B cell (primary cell): ENCODE measurements at places on chromosomes 16 and 17. TPM values are rescaled to one million over a fixed set of nuclear protein-coding genes. Genes with fewer than 3 reads are reported as not detected.

Gene MAF
- total RNA-seq: 0.15 and 0.30 TPM in 2 replicates

Gene SLC4A1
- total RNA-seq: 0.22 and 1.9 TPM in 2 replicates

GRCh38 chr17:79991140-79991923 is 44.3 kb downstream of the TBC1D16 start:
- peak overlapping the region; percentile 58 for H3K4me3 ChIP-seq
- no peaks in the 10 kb centered on the region for H3K27me3 ChIP-seq
- DNase-seq: peak; percentile 83
- H3K4me1 ChIP-seq: peaks cover 31% of the 10 kb centered on the region
- no peak overlapping the region for H3K27ac ChIP-seq

GRCh38 chr16:29698484-29699323 is 19.7 kb downstream of the QPRT start:
- peaks cover 35% of the 10 kb centered on the region for H3K4me1 ChIP-seq
- no peak overlapping the region for H3K27ac ChIP-seq
- no peaks in the 10 kb centered on the region for H3K27me3 ChIP-seq
- H3K36me3 ChIP-seq: no peaks in the 10 kb centered on the region
- no peak overlapping the region for H3K4me3 ChIP-seq
- no peak for DNase-seq

DNA sequence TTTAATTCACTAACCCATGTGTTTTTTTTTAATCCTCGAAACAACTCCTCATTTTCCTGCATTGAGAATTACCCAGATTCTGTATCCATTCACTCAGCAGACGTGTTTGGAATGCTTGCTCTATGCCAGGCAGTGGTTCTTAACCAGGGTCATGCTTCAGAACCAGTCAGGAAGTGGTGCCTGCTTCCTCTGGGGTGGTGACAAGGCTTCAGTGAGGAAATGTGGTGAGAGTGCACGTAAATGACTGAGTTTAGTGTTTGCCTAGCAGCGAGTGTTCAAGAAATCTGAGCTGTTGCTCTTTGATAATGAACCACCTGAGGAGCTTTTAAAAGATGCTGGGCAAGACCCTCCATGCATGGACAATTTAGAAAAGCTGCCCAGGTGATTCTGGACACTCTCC is 9.9 kb downstream of the ZFP90 start:
- peaks cover 6% of the 10 kb centered on the region for H3K4me1 ChIP-seq
- no peaks in the 10 kb centered on the region for H3K27me3 ChIP-seq
- peaks cover 36% of the 10 kb centered on the region for H3K36me3 ChIP-seq
- no peak for DNase-seq
- no peak overlapping the region for H3K4me3 ChIP-seq
